Naive thymus-derived CD8-positive, alpha-beta T cell (primary cell): ENCODE measurements at places on chromosomes 4 and X. TPM values are rescaled to one million over a fixed set of nuclear protein-coding genes. Genes with fewer than 3 reads are reported as not detected.

PUDP gene
- polyA plus RNA-seq = 9.5 TPM

RAB33A gene
- 10.6 TPM for polyA plus RNA-seq

SYTL4 gene
- polyA plus RNA-seq = not detected

HELQ gene
- 27.5 TPM for polyA plus RNA-seq

DNA sequence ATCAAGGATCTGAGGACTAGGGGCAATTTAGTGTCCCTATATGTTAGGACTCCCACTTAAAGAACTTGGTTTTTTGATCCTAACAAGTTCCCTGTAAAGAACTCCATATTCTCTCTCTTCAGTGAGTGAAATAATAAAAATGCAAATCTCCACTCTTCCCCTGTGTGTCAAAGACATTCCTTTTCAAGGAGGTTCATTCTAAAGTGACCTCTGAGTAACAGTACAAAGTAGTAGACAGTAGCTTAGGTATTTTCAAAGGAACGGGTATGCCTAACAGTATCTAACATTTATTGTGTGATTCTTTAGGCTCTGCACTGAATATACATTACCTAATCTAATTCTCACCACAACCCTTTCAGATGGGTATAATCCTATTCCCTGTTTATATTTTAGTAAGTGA lies 58.4 kb upstream of the SCOC start:
- no peak for DNase-seq
- no peak overlapping the region for H3K4me3 ChIP-seq
- H3K27ac ChIP-seq = no peak overlapping the region
- no peaks in the 10 kb centered on the region for H3K4me1 ChIP-seq
- no peaks in the 10 kb centered on the region for H3K36me3 ChIP-seq
